ENCODE measurements at places on chromosomes 16 and 17.

DNA sequence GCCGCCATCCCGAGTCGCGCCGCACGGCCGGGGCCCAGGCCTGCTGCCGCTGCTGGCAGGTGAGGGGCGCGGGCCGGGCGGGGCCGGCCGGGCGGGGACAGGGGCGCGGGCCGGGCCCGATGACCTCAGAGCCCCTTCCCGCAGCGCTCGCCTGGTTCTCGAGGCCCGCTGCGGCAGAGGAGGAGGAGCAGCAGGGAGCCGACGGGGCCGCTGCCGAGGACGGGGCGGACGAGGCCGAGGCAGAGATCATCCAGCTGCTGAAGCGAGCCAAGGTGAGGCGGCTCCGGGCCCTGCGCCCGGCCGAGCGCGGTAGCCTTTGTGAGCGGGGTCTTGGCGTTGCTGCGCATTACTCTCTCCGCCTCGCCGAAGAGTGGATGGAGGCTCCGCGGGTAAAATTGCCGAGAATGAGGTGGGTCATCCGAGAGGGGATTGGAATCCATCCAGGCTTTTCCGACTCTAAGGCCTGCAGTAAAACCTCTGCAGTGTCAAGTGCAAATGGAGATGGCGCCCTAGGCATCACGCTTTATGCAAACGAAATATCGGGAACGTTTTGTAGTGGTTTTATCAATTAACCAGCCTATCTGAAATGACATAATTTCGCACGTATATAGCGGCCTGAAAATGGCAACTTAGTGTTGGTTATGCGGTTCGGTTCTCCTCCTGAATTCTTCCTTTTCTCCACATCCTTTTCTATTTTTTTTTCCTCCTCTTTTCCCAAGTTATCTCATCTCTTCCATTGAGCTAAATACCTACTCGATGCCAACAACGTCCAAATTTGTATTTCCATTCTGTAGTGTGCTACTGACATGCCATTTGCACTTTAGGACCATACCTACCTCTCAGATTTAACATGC is 577 bp downstream of the TTC19 start:
- peak; percentile 54 for DNase-seq

DNA sequence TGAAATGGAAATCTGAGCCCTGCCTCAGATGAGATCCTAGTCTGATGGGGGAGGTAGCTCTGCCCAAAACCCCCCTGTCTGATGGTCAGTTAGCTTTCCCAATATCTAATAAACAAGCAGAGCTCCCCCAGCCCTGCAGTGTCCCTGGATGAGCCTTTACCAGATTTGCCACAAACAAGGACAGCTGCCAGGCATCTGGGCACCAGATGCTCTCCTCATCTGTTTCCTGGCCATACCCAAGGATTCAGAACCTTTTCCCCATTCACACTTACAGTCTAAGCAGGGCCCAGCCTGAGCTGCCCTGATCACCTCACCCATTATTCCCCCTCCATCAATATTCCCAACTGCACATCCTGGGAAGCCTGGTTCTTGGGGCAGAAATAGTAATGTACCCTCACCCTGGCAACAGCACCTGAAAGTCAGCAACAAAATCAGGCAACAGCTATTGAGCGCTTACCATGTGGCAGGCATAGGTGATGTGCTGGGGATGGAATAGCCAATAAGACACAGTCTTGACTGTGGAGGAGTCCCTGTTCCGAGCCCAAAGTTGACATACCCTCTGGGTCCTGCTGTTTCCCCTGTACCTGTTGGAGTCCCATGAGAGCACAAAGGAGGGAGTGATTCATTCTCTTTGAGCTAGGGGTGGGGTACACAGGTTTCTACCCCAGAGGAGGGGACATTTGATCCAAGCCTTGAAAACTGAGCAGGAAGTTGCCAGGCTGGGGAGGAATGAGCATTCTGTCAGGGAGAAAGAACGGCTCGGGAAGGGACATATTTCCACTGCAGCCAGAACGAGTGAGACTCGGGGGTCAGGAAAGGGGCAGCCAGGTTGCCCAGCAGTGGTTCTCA is 147.4 kb downstream of the TMEM132E start:
- DNase-seq: no peak

- no peak for DNase-seq
Measured at GRCh38 chr17:83179374-83179773, 100.0 kb downstream of the METRNL start.

DNA sequence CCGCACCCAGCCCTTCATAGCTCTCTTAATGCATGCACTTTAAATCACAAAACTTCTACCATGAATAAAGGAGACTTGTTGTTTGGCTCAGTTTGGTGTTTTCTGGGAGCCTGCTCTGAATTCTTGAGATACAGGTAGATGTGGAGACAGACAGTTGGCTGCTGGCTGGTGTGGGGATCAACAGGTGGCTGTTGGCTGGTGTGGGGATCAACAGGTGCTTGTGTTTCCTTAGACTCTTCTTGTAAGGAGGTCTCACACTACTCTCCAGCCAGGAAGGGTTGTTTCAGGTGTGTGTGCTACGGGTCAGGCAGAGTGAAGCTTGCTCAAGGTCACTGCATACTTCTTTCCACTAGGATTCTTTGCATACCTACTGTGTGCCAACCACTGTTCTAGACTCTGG is 265.9 kb downstream of the HS3ST4 start:
- DNase-seq: no peak

GRCh38 chr16:75460446-75460845 is 4.0 kb downstream of the TMEM170A start:
- no peak for DNase-seq

DNA sequence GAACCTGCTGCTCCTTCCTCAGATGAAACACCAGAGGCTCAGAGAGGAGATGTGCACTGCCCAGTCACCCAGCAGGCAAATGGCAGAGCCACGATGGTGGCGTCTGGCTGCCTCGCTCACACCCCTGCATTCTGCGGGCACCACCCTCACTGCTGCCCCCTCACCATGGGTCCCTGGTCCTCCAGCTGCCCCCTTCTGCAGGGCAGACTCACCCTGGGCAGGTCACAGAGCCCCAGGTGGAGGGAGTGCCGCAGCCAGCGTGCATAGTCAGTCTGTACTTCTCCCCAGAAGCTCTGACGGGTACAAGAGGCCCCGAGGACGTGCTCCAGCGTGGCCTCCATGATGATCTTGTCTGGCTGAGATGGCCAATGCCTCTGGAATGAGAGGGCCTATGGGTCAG is 52.9 kb downstream of the RMI2 start:
- no peak for DNase-seq

DNA sequence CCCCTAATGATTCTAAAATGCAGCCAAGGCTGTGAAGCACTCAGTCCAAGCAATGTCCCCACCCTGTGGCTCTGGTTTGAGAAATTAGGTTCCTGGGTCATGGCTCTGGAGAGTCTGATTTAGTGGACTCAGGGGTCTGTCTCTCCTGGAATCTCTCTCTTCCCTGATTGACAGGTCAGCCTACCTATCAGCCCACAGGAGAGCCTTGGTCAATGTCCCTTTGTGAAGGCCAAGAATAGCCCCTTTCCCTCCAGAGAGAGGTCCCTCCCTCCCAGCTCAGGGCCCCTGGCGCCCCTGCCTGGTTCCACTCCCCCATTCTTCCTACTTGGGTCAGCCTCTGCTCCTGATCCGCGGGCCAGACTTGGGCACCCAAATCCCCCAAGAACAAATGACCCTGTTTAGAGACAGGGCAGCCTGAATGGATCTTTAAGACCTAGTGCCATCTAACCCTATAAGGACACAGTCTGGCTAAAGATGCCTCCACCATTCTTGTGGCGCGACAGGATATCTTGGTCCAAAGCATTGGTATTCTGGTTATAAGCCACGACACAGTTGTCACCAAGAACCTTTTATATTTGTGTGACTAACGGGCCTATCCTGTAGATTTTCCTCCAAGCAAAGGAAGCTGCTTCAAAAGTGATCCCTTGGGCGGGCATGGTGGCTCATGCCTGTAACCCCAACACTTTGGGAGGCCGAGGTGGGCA is 38.3 kb upstream of the PRSS54 start:
- no peak for DNase-seq

- DNase-seq: no peak
Measured at GRCh38 chr16:56679818-56680217, 2.5 kb upstream of the MT1X start.

DNA sequence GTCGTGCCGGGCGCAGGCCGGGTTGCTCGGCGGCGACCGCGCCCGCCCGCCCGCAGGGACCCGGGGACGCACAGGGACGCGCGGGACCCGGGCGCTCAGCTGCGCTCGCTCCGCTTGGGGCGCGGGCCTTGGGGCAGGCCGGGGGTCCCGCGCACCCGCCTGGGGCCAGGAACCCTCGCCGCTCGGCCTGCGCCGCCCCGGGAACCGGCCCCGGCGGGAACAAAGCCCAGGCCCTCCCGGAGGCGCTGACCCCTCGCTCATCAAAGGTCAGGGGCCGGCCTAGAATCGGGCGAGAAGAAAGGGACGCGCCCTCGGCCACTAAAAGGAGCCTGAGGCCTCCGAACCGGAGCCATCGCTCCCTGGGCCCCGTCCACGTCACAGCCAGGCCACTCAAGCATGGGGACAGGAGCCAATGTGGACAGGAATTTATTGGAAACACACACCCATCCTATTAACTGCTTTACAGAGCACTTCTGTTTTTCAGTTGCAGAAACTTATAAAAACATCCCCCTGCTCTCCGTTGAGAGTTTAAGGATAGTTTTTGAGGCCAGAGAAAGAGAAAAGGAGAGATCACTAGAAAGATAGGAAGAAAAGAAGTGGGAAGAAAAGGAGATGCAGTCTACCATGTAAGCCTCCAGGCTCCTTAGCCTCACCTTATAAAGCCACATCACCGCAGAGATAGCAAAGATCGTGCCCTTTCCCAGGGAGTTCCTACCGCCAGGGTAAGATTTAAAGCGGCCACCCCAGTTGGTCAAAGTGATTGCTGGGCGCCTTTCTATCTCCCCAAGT is 558 bp upstream of the ZFHX3 start:
- no peak for DNase-seq

- peak; percentile 58 for DNase-seq
Measured at GRCh38 chr17:27158382-27158781, 135.5 kb upstream of the WSB1 start.

GRCh38 chr17:14792746-14793145 is 472.4 kb downstream of the PMP22 start:
- DNase-seq: no peak

DNA sequence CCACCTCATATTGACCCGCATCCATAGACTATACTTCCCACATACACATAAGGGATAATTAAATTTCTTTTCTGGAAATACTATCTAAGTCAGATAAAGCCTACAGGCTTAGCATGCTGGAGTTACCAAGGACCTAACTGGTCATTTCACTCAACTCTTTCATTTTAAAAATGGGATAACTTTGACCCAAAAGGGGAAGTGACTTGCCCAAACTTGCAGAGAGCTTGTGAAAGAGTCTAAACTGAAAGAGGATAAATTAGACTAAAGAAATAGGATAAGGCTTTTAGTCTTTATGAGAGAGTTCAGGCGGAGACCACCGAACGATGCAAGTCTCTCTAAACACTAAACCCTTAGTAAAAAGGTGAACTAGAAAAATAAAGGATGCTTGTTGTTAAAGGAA is 3.9 kb upstream of the KRT33A start:
- no peak for DNase-seq

GRCh38 chr17:44780161-44780560 is 21.4 kb downstream of the ADAM11 start:
- DNase-seq: no peak

- no peak for DNase-seq
Measured at GRCh38 chr16:25109643-25110042, 1.9 kb upstream of the LCMT1 start.

DNA sequence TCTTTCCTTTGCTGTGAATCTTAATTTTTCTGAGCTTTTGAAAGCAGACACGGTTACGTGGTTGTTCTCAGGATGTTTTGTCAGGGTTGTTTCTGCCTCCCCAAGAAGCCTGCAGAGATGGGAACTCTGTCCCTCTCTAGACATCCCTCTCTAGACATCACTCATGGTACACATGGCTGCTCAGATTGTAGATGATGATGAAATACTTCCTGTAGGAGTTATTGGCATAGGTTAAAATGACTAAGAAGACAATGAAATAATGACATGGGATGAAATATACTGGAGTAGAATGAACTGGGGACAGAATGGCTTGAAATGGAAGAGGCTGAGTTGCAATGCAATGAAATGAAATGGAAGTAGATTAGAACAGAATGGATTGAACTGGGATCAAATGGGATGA is 253.4 kb downstream of the SHISA9 start:
- DNase-seq: no peak

- no peak for DNase-seq
Measured at GRCh38 chr17:39920218-39921210, 2.1 kb upstream of the GSDMB start.

- DNase-seq: no peak
Measured at GRCh38 chr16:19225651-19226050, 57.6 kb downstream of the SYT17 start.

GRCh38 chr17:49472527-49472926 is 22.6 kb upstream of the NGFR start:
- no peak for DNase-seq

GRCh38 chr16:17345043-17345442 is 125.7 kb downstream of the XYLT1 start:
- DNase-seq: no peak

DNA sequence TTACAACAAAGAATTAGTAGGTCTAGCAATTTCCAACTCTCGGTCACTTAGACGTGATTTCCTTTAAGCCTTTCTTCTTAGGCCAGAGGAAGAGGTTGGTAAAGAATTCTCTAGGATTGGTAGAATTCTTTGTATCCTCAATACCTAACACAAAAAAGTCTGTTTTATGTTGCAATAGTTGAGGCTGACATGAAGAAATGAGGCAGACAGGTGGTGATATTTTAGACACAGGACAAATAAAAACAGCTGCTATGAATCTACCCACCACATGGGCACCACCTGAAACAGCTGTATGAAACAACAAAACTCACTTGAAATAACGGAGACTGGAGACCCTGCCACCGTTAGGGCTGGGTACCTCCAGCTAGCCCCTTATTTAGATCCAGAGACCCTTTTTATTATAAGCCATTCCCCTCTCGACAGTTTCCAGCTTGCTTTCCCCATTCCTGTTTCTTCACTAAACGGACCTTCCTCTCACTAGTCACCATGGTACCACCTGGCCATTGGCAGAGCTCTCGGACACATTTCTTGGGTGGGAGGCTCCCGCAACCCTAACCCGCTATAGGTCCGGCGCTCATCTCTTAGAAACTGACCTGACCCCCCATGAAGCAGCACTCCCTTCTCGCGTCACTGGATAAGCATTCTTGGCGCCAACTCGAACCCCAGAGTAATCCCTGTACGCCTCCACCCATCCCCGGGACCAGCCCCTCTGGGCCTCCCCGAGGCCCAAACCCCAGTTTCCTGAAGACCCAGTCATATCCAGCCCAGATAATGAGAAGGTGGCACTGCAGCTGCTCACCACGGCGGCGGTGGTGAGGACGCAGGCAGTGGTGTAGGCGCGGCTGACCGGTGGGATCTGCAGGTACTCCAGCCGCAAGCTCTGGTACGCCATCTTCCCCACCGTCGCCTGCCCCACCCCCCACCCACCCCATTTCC is at the start of gene DERL2:
DERL2 (minus strand) TSS at position 909 of the 936 bp plus-strand sequence; CDS start at position 892, 17 bp downstream.
- DNase-seq: peak; percentile 11

- peak; percentile 29 for DNase-seq
Measured at GRCh38 chr17:30232824-30233427, 2.6 kb downstream of the SLC6A4 start.
